ENCODE measurements at places on chromosomes 2 and 18.

GRCh38 chr2:207875473-207876212, 105.9 kb upstream of the FZD5 start:
- no peak for DNase-seq

- DNase-seq, result no peak
Measured at GRCh38 chr2:108998911-108999310, 9.9 kb upstream of the EDAR start.

GRCh38 chr2:20050646-20051531, 539 bp downstream of the LAPTM4A start:
- no peak for DNase-seq

GRCh38 chr2:229784791-229785190, 70.4 kb upstream of the DNER start:
- DNase-seq, result no peak

DNA sequence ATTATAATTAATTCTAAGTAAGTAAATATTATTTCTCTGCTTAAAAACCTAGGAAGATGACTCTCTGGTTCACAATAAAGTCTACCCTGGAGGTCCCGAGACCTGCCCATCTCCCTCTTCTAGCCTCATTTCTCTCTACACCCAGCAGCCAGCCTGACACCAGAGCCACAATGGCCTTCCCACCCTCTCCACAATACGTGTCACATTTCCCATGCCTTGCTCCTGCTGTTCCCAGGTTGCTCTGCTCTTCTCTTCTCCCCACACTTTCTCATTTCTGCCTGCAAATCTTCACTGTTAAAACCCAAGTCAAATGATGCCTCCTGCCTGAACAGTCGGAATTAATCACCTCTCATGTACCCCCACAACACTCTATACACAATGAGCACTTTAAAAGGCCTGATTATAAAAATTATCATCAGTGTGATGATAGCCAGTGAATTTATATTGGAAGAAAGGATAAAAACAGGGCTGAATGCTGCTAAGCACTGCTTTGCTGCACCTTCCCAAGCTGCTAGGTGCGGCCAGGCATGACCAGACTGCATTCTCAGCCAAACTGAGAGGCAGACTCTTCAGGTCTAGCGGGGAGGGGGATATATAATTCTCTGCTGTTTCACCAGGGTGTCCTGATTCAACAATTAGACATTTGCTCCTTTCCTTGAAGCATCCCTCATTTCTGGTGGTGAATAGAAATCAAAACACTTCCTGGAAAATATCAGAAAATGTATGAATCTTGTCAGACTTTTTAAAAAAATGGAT, 160.6 kb downstream of the DTNA start:
- DNase-seq, result no peak

DNA sequence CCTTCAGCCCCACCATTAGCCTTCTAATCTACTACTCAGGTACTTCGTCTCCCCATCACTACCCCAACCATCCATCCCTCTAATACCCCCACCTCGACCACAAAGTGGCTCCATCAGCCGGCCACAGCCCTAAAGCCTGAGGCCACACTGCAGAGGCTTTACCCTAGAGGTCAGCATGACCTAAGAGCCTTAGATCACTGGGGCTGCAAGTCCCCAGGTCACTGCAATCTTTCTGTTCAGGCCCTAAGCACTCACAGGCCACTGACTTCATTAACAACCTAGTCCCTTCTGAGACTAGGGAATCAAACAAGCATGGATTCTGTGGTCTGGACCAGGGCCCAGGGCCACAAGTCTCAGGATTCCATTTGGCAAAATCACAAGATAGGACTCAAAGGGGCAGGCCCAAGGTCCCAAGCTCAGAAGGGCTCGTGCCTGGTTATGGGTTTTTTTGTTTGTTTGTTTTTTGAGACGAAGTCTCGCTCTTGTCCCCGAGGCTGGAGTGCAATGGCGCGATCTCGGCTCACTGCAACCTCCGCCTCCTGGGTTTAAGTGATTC, 37.0 kb upstream of the PKDCC start:
- peak; percentile 16 for DNase-seq

- DNase-seq, result no peak
Measured at GRCh38 chr2:51673628-51674027, 641.7 kb upstream of the NRXN1 start.

GRCh38 chr2:15984368-15985255, 44.3 kb downstream of the MYCN start:
- no peak for DNase-seq

DNA sequence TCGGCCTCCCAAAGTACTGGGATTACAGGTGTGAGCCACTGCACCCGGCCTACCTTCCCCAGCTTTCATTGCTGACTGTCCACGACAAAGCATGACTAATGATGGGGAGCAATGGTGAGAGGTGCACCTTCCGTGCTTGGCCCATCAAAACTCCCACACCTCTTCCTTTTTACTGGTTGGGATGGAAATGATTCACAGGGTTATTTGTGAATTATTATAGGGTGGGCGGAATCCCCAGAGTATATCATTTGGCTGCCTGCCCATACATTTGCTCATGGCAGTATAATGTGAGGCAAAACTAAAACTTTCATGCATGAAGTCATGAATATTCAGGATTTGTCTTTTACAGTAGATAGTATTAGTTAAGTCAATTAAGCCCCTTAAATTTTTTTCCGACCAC, 334.2 kb upstream of the NETO1 start:
- DNase-seq, result peak; percentile 3

DNA sequence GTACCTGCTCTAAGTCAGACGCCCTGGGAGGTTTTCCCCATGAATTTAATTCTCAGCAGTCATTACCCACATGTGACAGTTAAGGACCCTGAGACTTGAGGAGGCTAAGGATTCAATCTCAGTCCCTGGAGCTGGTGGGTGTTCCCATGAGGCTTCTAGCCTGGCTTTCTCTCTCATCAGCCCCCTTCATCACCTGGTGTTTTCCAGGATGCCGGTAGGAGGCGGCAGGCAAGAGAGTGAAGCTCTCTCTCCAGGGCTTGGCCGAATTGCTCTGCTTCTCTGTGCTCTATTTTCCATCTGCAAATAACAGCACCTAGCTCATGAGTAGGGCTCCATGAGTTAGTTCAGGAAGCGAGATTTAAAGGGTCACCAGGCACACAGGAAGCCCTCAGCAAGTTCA, 241.9 kb downstream of the PTPRM start:
- no peak for DNase-seq

- DNase-seq, result no peak
Measured at GRCh38 chr18:49364821-49365220, 95.6 kb downstream of the DYM start.

- DNase-seq, result no peak
Measured at GRCh38 chr2:121284463-121285449, at the start of gene TFCP2L1. TSS of gene TFCP2L1 (minus strand) at chr2:121285202. CDS start at chr2:121285109, 93 bp downstream.

GRCh38 chr18:31399306-31400032, 22.9 kb downstream of the DSG4 start:
- no peak for DNase-seq

DNA sequence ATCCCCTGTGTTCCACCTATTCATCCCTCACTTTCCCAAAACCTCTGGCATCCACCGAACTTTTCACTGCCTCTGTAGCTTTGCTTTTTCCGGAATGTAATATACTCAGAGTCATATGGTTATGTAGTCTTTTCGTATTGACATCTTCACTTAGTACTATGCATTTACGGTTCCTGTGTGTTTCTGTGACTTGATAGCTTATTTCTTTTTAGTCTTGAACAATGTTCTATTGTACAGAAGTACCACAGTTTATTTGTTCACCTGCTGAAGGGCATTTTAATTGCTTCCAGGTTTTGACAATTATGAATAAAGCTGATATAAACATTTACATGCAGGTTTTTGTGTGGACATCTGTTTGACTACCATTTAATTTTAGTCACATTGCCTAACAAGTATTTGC, 154.7 kb upstream of the DOK6 start:
- no peak for DNase-seq

DNA sequence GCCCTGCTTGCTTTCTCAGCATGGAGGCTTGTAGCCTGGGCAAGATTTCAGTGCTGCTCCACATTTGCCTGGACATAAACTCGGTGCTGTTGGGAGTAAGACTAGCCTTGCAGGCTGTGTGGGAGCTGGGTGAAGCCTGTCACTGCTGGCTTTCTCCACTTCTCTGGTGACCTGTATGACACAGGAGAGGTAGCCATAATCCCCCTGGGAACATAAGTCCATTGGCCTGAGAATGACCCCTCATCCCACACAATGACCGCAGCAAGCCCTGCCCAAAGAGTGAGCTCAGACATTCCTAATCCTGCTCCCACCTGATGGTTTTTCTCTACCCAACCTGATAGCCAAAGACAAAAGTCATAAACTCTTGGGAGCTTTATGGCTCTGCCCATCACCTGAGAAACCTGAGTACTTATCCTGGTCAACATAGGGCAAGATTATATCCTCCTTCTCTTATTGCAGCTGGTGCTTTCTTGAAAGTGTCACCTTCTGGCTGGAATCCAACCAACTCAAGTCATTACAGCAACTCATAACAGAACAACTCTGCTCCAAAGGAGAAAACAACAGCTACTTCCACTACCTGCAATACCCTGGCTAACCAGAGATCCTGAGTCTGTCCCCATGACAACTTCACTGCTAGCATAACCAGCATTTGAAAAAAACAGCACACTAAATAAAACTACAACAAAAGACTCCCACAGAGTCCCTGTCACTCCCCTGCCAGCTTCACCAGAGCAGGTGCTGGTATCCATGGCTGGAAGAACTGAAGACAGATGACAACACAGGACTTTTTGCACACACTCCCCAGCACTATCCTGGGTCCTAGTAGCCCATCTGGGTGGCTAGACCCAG, 834.4 kb upstream of the DDX18 start:
- no peak for DNase-seq

GRCh38 chr2:237998530-237998929, 31.7 kb downstream of the UBE2F start:
- DNase-seq, result no peak

DNA sequence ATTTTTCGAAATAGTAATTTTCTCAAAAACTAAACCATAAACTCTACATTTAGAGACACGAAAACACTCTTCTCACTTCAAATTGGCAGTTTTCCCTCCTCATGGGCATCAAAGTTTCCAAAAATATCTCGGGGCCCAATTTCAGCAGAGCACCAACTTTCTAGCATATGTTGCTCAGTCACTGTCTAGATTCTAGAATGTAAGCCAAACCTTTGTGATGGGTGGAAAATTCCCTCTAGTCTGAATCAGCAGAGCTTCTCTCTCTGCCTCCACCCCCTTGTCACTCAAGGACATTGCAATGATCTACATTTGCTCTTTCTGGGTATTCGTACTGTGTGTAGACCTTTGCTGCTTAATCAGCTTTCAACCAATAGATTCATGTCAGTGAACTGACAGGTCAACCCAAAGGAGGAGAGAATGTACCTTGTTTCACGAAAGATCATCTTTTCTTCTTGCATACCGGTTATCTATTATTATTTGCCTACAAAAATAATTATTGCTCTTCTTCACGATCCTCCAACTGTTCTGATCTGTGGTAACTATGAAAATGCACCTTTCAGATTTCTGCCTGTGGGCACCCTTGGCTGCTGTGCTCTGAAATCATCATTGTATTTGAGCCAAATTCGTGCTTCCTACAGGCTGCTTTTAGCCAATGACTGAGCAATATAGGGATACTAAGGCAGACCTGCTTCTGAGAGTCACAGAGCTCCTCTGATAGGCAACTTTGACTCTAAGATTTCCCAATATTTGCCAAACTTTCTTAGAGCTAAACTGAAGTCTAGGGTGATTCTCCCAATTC, 38.7 kb upstream of the GLS start:
- DNase-seq, result no peak
